ENCODE measurements at places on chromosomes 1 and 21.

DNA sequence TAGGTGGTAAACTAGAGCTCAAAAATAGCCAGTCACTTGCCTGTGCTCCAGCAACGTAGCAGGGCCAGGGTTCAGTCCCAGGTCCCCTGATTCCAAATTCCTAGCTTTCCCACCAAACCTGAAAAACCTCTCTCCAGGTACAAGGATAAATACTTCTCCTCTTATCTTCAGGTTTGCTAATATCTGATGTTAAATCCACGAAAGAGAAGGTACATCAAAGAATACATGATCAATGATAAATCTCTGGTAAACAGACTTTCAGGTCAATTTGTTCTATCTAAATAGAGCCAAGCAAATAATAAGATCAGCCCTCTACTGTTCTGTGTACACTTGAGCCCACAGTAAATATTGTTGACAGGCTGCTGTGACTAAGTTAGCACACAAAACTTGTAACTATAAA is 52.1 kb upstream of the AKT3 start:
- DNase-seq, result no peak

DNA sequence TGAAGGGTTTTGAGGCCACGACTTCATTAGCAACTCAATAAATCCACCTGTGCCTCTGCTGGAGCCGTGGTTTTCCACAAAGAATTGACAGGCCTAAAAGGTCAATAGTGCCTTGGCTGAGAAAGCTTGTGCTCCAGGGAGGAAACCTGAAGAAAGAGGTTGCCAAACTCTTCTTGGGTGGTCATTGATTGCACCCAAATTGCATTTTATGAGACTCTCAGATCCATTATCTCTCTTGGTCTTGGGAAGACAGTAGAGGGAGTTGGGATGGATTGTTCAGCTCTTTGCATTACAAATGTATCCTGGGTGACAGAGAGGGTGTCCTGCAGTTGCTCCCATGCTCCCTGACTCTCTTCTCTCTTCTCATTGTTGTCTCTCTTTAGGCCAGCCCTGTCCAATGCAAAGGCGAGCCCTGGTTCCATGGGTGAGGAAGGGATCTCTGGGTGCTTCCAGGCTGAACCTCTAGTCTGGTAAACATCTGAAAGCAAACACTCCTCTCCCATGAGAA is 46.1 kb upstream of the HTR1D start:
- DNase-seq, result no peak

GRCh38 chr1:29971703-29972102 is 735.4 kb downstream of the PTPRU start:
- DNase-seq, result no peak

- DNase-seq, result no peak
Measured at GRCh38 chr1:73782901-73783300, 415.1 kb downstream of the LRRIQ3 start.

- DNase-seq, result no peak
Measured at GRCh38 chr1:151809290-151809984, 4.2 kb upstream of the LINGO4 start.

- DNase-seq, result no peak
Measured at GRCh38 chr1:3470650-3471355, 16.3 kb downstream of the ARHGEF16 start.

GRCh38 chr1:204520834-204521709 is 4.9 kb downstream of the MDM4 start:
- no peak for DNase-seq

DNA sequence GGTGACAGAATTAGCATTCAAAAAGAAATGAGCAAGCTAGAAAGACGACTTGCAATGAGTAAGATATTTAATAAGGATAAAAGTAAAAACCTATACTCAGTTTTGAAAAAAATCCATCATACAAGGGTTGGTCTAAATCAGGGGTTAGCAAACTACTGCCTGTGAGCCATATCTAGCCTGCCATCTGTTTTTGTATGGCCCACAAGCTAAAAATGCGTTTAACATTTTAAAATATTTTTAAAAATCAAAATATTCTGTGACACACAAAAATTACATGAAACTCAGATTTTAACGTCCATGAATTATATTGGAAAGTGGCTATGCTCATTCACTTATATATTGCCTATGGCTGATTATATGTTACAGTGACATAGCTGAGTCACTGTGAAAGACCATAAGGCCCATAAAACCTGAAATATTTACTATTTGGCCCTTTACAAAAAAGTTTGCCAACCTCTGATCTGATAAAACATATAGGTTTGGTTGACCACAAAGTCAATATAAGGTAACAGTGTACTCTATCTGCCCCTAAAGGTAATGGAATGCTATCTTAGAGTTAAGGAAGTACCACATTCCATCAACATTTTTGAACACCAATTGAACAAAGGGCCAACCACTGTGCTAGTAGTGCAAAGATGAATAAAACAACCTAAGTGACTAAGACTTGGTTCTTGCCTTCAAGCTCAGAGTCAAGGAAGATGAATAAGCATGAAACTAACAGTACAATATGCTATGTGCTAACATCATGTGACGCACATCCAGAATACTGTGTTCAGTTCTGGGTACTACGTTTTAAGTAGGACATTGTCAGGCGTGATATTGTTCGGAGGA is 3.2 kb downstream of the IFT25 start:
- DNase-seq, result no peak

GRCh38 chr1:214842856-214843255 is 239.7 kb upstream of the KCNK2 start:
- no peak for DNase-seq

GRCh38 chr1:172350856-172351255 is 69.6 kb upstream of the C1orf105 start:
- DNase-seq, result no peak

DNA sequence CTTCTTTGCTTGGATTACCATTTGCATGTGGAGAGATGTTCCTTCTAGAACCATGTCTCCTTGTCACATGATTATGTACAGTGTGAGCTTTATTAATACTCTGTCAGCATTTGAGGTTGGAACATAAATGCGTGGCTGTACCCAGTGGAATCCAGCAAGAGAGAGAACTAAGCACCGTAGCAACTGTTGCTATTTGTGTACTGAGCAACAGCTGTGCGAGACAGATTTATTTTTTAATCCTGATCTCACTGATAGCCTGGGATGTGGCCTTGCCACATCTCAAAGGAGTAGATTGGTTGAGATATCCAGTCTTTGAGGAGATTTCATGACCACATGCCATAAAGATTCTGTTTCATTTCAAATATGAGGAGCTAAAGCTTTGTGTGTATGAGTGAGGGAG is 43.4 kb downstream of the KIF1B start:
- DNase-seq, result peak; percentile 65

GRCh38 chr1:228108742-228109072 is 392 bp downstream of the MRPL55 start:
- DNase-seq, result no peak

DNA sequence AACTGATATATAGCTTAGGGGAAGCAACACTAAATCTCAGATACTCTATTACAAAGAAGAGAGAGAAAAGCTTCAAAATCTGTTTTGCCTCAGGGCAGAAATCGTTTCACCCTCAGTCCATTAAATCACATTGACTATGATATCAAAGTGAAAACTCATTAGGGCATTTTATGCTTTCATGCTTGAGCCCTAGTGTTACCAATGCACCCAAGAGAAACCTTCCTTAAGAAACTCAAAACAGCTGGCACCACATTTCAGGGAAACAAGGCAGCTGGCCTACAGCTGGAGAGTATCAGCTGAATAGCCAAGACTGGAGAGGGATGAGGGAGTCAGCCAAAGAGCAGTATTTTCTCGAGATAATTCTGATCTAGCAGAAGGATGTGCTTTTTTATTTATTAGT is 14.9 kb downstream of the COLGALT2 start:
- no peak for DNase-seq

DNA sequence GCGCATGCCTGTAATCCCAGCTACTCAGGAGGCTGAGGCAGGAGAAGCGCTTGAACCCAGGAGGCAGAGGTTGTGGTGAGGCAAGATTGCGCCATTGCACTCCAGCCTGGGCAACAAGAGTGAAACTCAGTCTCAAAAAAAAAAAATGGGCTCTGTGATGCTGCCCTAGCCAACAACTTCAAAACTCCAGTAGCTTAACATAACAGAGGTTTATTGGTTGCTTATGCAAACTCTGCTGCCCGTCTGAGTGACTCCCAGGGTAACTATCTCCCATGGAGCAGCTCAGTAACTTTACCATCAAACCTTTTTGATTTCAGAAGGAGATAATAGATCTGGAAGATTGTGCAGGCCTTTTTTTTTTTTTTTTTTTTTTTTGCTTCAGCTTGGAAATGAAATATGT is 18.9 kb upstream of the ITLN2 start:
- DNase-seq, result no peak

DNA sequence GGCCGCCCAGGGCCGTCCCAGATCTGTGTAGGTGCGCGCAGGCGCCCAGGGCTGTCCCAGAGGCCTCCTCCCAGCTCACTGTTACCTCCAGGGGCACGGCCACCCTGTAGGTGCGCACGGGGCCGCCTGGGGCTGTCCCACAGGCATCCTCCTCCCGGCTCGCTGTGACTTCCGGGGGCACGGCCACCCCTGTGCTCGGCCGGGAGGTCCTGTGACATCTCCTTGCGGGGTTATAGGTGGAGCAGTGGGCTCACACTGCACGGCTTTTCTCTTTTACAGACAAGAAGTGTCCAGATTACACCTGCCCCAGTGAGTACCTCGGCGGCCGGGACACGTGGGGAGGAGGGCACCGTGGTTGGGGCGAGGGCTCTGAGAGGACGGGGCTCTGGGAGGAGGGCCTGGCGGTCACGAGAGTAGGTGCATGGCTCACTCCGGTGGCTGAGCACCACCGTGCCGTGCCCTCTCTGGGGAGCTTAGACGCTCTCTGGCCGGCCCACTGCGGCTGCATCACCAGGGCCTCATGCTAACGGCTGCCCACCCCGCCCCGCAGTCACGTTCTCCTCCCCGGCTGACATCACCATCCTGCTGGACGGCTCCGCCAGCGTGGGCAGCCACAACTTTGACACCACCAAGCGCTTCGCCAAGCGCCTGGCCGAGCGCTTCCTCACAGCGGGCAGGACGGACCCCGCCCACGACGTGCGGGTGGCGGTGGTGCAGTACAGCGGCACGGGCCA is 21.4 kb downstream of the COL6A1 start:
- no peak for DNase-seq

DNA sequence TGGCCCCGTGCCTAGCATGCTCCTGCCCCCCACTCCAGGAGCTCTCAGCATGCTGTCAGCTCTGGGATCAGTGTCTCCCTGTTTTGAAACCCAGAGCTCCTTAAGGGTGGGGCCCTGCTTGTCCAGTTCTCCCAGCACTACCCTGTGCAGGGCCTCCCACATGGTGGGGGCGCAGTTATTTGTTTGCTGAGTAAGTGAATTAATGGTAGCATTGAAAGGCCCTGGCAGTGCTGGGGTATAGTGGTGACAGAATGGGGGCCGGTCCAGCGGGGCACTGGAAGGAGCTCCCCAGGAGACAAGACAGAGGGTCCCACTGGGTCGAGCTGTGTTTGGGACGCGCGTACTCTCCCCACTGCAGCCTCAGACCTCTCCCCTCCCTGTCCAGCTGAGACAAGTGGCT is 99.9 kb downstream of the NPHP4 start:
- DNase-seq, result no peak

- no peak for DNase-seq
Measured at GRCh38 chr1:35030756-35031446, 844 bp downstream of the ZMYM6 start.

DNA sequence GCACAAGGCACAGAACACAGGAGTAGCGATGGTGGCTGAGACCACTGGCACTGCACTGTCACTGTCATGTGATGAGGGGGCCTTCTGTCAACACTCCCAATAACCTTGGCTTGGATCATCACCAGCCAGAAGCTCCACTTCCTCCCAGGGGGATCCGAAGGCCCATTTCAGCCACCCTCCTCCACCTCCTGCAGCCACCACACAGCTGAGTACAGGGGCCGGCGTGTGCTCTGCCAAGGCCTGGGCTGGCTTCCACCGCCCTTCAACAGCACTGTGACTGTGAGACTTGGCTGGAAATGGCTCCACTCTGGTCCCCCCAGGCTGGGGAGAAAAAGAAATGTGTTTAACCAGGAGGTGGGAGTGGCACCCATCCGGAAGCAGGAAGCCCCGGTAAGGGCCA is 9.9 kb upstream of the NADK start:
- DNase-seq, result no peak

DNA sequence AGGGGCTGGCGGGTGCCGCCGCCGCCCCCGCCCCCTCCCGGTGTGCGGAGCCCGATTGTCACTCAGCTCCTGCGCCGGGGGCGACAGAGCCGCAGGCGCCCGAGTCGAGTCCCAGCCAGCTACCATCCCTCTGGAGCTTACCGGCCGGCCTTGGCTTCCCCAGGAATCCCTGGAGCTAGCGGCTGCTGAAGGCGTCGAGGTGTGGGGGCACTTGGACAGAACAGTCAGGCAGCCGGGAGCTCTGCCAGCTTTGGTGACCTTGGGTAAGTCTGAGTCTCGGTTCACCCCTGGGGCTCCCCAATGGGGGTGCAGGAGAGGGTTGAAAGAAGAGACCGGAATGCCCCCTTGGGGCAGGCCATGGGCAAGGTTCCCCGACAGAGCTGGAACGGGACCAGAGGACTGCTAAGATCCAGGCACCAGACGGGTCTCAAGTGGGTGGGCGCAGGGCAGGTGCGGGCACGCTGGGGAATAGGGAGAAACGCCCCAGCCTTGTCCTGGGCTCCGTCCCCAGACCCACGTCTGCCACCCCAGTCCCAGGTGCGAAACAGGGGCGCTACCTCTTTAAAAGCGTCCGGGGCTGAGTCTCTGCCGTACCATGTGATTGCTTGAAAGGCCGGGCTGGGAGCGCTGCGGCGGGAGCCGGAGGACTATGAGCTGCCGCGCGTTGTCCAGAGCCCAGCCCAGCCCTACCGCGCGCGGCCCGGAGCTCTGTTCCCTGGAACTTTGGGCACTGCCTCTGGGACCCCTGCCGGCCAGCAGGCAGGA is at the start of gene ADORA1:
ADORA1 (plus strand) TSS at position 61 of the 765 bp plus-strand sequence. CDS start 1,116 bp downstream, outside the sequence.
- no peak for DNase-seq

GRCh38 chr1:2965676-2966075 is 55.6 kb upstream of the ACTRT2 start:
- DNase-seq, result no peak

- DNase-seq, result no peak
Measured at GRCh38 chr1:179156026-179156425, 73.5 kb downstream of the ABL2 start.

DNA sequence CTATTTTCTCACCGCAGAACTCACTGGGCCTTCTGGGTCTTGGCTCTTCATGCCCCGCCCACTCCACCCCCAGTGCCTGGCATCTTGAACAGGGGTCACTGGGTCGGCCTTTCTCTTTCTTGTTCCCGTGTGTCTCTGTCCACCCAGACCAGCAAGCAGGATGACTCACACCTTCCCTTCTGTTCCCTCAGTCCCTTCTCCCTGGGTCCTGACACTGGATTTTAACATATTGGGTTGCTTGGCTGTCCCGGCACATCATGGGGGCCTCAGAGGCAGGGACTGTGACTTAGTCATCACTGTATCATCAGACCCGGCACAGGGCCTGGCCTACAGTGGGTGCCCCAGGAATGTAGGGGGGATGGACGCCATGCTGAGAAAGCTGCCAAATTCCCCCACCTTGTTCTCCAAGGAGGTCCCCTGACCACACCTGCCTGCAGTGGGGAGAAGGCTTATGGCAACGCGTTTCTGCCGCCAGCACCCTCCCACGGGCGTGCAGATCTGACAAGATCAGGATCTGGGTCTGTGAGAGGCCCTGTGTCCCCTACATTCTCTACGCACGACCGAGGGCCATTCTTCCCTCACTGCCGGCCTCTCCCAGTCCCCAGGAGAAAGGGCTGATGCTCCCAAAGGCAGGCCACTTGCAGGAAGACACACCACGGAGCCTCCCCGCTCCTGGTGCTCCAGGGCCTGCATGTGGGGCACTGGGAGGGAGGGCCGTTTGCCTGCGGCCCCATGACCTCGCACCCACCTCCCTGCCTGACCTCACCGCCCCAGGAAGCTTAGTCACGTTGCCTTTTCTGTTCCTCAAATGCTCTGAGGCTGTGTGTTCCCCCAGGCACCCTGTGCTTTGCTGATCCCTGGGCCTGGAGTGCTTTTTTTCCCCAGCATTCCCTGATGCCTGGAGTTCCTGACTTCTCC is 157.2 kb upstream of the TMEM51 start:
- DNase-seq, result no peak

Data from AG09319 (cell line).